ENCODE measurements at places on chromosomes 5 and 9.

DNA sequence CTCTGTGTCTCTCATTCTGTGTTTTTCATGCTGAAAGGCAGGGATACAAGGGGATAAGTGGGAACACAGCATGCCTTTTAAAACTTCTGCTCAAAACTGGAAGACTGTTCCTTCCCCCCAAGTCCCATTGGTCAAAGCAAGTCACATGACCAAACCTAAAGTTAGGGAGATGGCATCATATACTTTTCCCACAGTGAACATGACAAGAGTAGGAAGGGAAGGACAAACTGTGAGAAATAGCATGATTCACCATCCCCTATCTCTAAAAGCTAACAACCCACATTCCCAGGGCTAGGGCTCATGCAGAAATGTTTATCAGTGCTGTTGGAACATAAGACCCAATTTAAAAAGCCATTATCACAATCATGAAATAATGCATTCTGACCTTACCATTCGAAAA is 24.2 kb upstream of the SHISAL2B start:
- DNase-seq = no peak

DNA sequence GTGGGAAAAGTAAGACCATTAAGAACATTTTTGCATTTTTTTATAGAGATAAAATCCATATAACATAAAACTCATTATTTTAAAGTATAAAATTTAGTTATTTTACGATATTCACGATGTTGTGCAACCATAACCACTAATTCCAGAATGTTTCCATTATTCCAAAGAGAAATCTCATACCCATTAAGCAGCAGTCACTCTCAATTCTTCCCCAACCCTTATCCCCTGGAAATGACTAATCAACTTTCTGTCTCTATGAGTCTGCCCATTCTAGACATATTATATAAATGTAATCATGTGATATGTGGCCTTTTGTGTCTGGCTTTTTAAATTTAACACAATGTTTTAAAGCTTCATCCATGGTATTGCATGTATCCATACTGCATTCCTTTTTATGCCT is 115.6 kb upstream of the ADAMTSL1 start:
- no peak for DNase-seq

DNA sequence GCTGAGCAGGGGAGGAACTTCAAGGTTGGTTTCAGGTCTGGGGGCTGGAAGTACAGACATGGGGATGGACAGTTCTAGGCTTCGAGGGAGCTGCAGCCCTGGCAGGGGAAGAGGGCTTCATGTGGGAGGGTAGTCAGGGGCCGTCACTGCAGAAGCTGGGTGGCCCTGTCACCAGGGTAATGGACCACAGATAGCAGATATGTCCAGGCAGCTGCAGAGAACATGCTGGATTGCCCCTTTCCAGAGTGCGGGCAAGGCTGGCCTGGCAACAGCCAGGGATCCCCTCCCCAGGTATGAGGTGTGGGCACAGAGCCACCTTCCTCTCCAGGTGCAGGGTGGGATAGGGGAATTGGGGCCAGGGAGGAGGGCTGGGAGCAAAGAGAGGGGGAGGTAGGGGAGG is 206.5 kb downstream of the GADD45G start:
- DNase-seq = no peak

GRCh38 chr5:71880536-71880935 is 161.5 kb downstream of the CARTPT start:
- no peak for DNase-seq

GRCh38 chr5:91641730-91642350 is 258.7 kb upstream of the ARRDC3 start:
- no peak for DNase-seq

- DNase-seq = no peak
Observed at GRCh38 chr9:5441043-5441442, 3.3 kb upstream of the PLGRKT start.

GRCh38 chr9:134325096-134325812 is 1.0 kb upstream of the RXRA start:
- no peak for DNase-seq

- no peak for DNase-seq
Observed at GRCh38 chr9:126152622-126153362, 173.8 kb upstream of the MVB12B start.

- no peak for DNase-seq
Observed at GRCh38 chr9:7223981-7224380, 466.2 kb downstream of the KDM4C start.

DNA sequence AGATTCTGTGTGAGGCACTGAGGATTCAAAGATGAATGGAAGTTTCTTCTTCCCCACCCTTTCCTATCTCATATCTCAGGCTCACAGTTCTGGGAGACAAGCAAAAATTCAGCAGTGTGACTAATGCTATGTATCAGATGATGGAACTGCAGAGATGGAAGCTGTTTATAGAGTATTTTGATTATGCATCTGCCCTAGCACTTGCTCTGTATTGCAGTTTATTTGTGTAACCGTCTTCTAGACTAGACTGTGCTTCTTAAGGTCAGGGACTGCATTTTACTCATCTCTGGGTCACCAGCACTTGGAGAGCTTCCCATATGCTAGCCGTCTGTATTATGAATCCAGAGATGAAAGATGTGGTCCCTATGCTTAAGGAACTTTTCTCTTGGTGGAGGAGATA is 12.6 kb downstream of the CAVIN4 start:
- DNase-seq = no peak

DNA sequence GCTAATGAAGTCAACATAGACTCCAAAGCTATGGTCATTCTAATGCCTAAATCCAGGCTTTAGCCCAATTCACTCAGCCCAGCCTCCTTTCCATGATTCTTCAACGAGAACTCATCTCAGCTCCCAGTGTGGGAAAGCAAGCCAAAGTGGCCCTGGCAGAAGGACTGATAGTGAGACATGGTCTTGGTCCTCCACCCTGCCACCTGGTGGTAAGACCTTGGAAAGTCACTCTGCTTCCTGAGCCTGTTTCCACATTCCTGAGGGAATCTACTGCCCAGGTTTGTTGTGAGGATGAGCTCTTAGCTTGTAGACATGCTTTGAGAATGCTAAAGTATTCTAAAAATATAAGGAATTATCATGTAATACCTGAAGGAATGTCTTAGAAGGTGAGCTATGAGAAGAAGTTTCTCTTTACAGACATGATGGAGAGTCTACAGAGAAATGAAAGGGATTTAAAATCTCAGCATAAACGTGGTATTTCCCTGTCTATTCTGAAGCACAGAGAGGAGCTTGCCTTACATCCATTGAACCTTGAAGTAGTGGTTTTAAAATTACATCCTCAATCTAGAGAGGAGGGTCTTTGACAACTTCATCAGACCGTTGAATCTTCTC is 173.5 kb downstream of the TRIM32 start:
- no peak for DNase-seq

- DNase-seq = no peak
Observed at GRCh38 chr5:74201334-74202081, 439.0 kb downstream of the ENC1 start.

DNA sequence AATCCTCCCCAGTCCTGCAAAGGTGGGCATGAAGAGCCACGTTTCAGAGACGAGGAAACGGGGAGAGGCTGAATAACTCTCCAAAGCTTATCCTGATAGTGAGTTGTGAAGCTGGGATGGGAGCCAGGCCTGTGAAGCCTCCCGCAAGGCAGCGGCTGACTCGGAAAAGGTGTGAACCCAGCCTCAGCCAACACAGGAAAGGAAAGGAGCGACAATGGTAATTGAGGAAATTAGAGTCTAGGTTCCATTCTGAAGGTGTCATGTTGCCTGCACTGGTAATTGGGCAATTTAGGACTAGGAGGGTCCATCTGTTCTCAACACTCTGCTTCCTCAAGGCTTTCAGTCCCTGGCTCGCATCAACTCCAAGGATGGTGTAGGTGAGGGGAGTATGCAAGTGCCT is 83.4 kb downstream of the LIFR start:
- DNase-seq = no peak

DNA sequence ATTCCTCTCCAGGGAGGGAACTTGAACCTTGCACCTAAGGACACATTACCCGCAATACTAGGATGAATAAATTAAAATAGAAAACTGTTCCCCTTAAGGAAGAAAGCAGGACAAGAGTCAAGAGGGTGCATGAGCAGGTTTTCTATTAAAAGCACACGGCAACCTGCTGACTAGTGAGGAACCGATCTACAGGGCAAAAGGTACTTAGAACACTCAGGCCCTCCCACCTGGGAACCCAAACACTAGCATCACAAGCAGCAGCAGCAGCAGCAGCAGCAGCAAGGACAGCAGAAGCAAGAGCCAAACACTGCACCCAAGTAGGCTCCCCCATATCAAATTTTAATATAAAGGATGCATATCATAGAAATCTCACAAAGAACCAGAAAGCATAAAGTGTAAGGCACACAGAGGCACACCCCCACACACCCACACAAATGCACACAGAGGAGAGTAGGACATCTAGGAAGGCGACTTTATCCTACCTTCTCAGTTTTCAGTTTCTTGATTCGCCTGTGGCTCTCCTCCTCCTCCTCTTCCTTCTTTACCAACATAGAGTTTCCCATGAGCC is 2.8 kb downstream of the ZNF608 start:
- no peak for DNase-seq

DNA sequence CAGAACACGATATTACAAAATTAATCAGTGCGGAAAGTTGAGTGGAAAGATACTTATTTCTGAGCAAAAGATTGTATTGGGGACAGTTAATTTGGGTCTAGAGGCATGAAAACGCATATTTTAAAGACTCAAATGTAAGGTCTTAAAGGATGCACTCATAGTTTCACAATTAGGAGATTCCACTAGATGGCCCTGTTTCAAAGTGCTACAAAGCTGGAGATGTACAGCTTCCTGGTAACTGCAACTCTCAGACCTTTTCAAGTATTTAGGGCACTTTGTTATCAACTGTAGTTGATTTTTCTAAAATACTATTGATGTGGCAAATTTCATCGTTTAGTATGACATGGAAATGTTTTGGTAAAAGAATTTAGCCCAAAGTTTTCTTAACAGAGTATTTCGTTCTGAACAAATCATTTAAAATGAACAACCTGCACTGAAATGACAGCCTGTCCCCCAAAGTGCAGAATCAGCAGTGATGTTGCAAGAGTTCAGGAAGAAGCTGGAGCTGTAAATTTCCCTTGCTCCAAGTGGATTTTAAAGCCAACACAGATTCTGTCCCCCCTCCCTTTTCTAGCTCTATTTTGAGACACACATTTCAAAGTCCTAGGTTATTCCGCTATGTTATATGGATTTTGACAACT is 16.2 kb upstream of the NDUFB6 start:
- DNase-seq = no peak

GRCh38 chr9:130998597-130999244 is 10.3 kb upstream of the LAMC3 start:
- no peak for DNase-seq

DNA sequence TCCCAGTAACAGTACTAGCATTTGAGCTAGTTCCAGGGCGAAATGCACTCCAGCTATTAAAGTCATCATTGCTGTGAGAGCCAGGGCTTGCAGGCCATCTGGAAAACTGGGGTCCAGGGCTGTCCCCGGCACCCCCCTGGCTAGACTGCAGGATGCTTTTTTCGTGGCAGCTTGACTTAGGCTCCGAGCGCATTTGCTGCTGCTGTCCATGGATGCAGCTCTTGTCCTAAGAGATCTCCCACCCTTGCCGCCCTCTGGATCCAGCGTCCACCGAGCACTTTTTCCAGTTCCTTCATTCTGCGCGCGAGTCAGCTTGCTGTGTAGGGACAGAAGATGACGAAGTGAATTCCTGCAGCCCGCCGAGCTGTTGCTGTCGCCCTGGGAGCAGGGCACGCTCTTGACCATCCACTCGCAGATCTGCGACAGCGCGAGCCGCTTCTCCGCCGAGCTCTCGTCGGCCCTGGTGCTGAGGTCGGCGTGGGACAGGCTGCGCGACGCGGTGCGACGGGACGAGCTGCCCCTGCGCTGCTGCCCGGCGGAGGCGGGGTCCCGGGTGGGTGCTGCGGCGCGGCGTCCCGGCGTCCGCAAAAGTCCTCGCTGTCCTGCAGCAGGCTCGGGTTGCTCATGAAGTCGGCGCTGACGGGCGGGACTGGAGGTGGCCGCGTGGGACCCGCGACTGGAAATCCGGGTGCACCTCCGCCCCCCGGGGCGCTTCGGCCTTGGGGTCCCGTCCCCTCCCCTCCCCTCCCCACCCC is 30.7 kb downstream of the OR2V1 start:
- no peak for DNase-seq

DNA sequence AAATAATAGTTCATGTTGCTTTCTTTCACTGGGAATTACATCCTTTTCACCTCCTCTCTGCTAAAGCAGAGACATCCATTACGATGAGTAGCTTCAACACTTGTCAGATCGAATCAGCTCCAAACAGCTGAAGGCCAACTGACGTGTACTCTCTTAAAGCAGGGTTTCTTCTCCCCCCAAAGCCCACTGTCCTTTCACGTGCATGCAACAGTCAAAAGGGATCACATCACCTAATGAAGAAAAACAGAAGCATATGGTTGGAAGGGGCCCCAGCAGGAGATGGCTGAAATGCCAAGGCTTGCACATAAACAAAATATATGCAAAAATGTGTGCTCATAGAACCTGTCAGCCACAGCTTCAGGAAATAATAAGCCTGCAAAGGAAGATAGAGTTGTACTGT is 421.6 kb downstream of the ANXA1 start:
- no peak for DNase-seq

DNA sequence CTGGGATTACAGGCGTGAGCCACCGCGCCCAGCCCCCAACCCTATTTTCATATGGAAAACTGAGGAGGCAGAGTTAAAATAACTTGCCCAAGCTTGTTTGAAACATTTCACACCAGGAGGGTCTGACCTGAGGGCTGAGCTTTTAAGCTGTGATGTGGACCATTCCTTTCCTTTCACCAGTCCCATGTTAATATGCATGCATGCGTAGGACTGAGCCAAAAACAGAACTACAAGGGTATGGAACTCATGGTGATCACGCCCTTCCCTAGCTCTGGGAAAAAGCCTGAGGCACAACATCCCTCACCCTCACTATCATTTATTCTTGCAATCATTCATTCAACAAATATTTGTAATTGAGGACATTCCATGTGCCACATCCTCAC is 87.4 kb upstream of the FAM169A start:
- DNase-seq = no peak

DNA sequence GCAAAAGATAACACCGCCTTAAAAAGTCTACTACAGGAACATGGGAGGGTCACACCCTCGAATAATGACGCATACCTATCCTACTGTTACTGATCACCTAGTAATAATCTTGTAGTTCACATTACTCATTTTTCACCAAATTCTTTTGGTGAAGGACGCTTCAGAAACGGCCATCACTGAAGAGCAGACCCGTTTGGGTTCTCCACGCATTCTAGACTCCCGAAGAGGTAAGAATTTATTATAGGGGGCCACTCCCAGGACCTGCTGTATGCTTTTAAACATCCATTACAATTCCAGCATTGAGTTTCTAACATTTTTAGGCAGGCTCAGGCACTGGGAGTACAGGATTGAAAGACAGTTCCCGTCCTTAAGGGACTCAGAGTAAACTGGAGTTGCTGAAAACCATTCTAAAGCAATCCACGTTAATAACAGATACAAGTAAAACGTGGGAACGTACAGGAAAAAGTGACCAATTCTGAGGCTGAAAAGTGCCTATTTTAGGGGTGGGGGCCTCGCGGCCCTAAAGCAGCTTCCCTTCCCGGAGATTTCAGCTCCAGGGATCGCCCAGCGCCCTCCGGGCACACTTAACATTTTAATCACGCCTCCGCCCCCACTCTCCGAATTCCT is at the start of gene FER:
Gene FER, plus strand, starts transcription at position 124 of the 627 bp plus-strand sequence. CDS start 50,286 bp downstream, outside the sequence.
- peak; percentile 9 for DNase-seq

GRCh38 chr5:150116667-150117400 is 30.5 kb upstream of the CSF1R start:
- no peak for DNase-seq
